ENCODE measurements at places on chromosomes 2 and 18.

DNA sequence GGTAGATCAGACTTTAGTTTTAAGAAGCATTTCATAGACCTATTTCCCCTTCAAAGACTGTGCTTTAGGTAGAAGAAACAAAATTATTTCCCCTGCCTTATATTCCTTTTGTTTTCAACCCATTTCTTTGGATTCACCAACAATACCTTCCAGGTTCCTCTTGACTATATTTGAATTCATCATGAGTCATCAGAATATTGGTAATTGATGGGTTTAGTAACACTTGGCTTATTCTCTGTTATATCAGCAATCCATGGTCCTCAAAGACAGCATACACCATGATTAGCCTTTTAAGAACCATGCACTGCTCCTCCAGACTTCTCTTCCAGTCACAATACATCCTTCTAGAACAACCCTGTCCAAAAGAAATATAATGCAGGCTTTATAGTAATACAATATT is 83.0 kb upstream of the NOSTRIN start:
- no peak for DNase-seq

DNA sequence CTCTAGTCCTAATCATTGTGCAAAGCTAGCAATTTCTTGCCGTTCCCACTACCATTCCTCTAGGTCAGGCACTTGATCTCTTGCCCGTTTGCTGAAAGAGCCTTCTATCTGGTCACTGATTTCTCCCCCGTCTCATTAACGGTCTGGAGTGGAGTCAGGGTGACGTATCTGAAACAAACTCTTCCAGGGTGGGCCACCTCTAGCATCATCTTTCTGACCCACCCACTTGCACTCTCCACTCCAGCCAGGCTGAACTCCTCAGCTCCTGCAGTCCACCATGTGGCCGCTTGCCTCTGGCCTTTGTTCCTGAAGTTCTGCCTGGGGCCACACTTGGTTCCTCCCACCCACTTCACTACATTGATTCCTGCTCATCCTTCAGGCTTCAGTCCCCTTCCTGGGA is 13.3 kb downstream of the BCL2 start:
- no peak for DNase-seq

DNA sequence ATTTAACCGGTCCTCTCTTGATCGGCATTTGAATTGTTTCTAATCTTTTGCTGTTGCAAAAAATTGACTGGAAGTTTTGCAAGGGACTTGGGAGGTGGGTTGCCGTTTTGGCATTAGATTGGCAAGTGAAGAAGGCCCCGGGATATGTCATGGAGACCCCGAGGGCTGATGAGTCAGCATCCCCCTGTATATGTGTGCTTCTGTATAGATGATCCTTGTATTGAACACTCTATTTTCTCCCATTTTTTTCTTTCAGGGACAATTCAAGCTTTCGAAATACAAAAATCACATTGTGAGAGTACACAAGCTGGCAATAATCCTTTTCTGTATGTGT is 30.1 kb downstream of the EIF4E2 start:
- no peak for DNase-seq

GRCh38 chr2:68938938-68939337 is 13.8 kb downstream of the GKN2 start:
- DNase-seq = no peak

- DNase-seq = no peak
Measured at GRCh38 chr2:2493496-2493895, 162.4 kb upstream of the MYT1L start.

- DNase-seq = no peak
Measured at GRCh38 chr2:113276761-113277425, 1.8 kb downstream of the PAX8 start.

DNA sequence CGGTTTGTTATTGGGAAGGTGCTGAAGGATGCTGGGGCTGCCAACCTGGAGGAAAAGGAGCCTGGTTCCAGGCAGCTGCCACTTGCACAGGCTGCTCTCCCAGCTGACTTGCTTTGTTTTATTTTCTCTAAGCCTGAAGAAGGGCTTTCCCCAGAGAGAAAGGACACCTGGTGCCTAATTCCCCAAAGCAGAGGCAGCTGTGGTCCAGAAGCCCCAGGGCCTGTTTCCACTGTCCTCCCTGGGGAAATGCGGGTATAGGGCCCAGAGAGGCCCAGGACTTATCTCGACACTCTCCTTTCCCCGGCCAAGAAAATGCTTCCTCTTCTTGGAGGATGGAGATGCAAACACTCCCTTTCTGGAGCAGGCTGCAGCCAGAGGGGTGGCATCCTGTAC is 30.1 kb downstream of the INO80C start:
- DNase-seq = no peak

DNA sequence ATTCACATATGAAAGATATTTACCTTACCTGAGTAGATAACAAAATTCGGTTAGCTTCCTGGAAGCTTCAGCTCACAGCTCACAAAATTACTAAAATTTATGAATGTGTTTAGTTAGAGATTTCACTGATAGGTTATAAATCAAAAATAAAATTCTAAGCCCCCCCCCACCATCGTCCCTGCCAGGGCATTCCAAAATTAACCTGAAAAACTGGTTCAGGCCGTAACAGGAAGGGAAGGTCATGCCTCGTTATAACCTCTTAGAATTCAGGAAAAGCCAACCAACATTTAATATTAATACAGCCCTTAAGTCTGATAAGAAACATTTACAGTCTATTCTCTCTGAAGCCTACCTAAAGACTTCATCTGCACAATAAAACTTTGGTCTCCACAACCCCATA is 48.9 kb downstream of the COX7A2L start:
- DNase-seq = no peak
